ENCODE measurements at places on chromosomes 4 and X. TPM values are rescaled to one million over a fixed set of nuclear protein-coding genes. Genes with fewer than 3 reads are reported as not detected.
A peak's percentile ranks its signal among the peaks of the same experiment; 100 is the strongest.

FRG2 gene
- not detected for polyA plus RNA-seq

GRCh38 chr4:948101-948935 is 16.1 kb downstream of the TMEM175 start:
- DNase-seq: peak; percentile 31

PGAM4 gene
- polyA plus RNA-seq: 0.19 TPM

- no peak for DNase-seq
Measured at GRCh38 chrX:41877167-41877566, 46.2 kb downstream of the CASK start.

- DNase-seq: peak; percentile 44
Measured at GRCh38 chr4:10092481-10093270, 23.9 kb downstream of the WDR1 start.

EDNRA gene
- 3.8 TPM for polyA plus RNA-seq

DNA sequence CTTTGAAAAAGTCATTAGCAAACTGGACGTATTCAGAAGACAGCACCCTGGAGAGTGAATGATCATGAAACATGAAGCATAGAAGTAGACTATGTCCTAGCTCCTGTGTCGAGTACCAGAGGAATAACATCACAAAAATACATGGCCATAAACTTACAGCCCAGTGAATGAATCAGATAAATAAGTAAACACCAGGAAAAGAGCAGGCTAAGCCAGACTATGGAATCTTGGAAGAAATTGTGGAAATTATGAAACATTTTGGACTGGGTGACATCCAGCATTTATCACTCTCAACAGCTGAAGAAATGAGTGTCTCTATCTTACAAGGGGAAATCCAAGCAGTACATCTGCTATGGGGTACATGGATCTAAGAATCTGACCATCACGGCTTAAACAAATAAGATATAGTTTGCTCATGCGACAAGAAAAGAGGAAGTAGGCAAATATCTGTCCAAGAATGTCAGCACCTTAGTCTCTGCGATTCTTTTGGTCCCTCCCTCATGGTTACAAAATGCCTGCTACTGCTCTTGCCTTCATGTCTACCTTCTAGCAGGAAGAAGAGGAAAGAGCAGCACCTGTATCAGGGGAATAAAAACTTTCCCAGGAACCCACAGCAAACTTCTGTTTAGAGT is 481.5 kb downstream of the BCOR start:
- DNase-seq: no peak

- DNase-seq: no peak
Measured at GRCh38 chrX:152165033-152165743, 26.8 kb upstream of the MAGEA10 start.

DNA sequence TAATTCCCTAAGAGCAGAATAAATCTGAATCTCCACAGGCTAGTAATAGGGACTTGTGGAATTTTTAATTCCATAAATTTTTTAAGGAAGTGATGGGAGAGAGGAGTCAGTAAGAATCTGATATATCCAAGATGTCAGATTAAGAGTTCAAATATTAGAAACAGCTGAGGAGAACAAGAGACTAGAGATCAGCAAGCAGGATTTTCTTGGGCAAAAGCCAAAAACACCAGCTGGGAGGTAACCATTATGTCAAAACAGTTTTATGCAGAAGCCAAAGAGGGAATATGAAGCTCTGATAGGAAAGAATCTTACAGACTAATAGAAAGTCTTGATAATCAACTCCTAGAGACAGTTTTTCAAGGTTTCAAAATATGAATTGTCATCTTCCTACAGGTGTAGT is 72.2 kb upstream of the RBPJ start:
- peak; percentile 43 for DNase-seq

DNA sequence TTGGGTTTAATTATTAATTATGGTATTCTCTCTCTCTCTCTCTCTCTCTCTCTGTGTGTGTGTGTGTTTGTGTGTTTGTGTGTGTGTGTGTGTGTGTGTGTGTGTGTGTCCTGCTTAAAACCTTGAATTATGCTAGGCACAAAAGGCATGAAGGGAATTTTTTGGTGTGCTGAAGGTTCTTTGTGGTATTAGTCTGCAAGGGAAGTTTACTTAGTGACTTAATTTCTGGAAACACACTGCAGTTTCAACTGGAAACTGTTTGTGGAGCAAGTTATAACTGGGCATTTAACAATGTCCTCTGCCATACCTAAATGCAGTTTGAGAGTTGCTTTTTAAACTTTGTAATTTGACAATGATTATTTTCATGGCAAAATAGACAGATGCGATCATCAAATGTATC is 111.7 kb downstream of the FRMPD4 start:
- DNase-seq: no peak

NHSL2 gene
- polyA plus RNA-seq: 1.8 TPM

Measured in heart left ventricle (tissue), 16 donors.